Right ventricle myocardium inferior (tissue), 1 donor: ENCODE measurements at places on chromosomes 2 and 18.

- no peak for DNase-seq
Observed at GRCh38 chr2:185208261-185208660, 530.3 kb upstream of the FSIP2 start.

DNA sequence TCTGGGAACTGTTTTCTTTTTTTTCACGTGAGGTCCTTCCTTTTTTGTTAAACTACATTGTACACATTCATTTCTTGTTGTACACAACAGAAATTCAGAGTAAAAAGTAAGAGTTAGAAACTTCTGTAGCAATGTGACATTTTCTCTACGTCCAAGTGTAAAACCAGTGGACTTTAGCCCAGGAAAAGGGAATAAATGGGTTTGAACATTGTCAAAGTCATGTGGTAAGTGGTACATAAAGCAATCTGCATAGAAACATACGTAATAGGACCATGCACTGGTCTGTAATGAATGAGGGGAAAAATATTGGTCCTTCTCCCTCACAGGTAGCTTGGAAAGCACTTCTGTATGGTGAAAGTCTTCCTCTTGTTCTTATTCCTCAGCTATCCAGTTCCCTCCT lies 421.4 kb downstream of the SETBP1 start:
- no peak for DNase-seq

DNA sequence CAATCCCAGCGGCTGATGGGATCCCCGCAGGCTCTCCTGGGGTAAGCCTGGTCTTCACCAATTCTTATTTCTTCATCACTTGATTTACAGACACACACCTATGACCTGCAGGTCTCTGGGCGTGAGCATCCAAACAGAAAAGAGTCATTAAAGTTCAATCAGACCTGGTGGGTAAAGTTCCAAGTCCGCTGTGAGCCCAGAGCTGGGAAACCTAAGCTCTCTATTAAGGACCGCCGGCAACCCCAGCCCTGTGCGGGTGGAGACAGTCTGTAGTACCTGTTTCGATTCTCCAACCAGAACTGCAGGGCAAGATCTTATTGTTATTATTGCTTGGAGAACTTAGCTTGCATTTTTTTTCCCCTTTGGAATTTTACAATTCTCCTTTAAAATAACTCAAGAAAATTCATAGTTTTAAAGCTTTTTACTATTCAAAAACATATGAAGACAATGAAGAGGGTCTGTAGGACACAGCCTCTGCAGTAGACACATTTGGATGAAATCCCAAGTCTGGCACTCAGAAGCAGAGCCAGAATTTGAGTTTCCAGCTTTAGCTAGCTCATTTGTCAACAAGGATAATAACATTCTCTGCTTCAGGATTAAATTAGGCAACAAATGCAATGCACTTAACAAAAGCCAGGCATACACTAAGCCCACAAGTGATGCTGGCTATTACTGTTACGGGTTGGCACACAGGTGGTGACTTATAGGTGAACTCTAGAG lies 376.4 kb downstream of the INSIG2 start:
- no peak for DNase-seq

GRCh38 chr18:78549971-78550370 lies 429.6 kb upstream of the SALL3 start:
- no peak for DNase-seq

- no peak for DNase-seq
Observed at GRCh38 chr2:108594132-108594981, 60.1 kb downstream of the LIMS1 start.

- no peak for DNase-seq
Observed at GRCh38 chr2:156687715-156688114, 251.5 kb downstream of the GPD2 start.

- DNase-seq = no peak
Observed at GRCh38 chr2:12479065-12479601, 237.6 kb upstream of the TRIB2 start.

- DNase-seq = no peak
Observed at GRCh38 chr18:77119851-77120491, 12.6 kb downstream of the MBP start.

- no peak for DNase-seq
Observed at GRCh38 chr2:95071856-95072255, 46.3 kb downstream of the MAL start.

DNA sequence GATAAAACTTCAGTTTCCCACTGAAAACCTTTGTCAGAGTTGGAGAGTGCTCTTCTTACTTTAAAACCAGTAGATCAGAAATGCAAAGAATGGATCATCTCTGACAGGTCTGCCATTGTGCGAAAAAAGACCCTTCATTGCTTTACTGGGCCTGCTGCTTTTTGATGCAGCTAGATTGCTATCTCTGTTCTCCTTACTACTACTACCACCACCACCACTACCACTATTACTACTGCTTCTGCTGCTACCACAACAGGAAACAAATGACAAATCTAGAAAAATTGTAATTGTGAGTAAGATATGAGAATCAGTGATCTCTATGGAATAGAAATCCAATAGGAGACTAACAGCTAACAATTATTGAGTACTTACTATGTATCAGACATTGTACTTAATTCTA lies 85.8 kb downstream of the PKP4 start:
- no peak for DNase-seq
